ENCODE measurements at places on chromosomes 5 and 9.

DNA sequence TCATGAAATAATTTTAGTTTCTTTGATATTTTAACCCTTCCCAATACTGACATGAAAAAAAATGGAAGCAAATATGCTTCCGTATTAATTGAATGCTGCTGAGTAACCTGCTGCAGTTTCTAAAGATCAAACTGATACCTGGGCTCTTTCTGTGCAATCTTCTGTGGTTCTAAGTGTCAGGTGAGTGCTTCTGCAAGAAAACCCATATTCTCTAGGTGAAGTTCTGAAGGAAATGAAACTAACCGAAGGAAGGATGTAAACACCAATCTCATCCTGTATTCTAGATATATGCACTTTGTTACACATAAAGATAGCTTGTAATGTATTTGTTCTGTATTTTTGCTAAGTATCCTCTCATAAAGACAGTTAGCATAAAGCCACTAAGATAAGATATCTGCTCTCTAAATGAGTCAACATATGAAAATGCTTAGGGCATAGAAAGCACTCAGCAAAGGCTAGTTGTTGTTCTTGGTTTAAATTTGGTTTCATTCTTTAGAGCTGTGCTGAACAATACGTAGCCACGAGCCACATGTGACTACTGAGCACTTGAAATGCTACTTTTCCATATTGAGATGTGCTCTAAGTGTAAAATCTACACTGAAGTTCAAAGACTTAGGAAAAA lies 52.0 kb downstream of the ITGA2 start:
- no peak for DNase-seq

- no peak for DNase-seq
Measured at GRCh38 chr5:61638476-61638875, 306.4 kb downstream of the ZSWIM6 start.

DNA sequence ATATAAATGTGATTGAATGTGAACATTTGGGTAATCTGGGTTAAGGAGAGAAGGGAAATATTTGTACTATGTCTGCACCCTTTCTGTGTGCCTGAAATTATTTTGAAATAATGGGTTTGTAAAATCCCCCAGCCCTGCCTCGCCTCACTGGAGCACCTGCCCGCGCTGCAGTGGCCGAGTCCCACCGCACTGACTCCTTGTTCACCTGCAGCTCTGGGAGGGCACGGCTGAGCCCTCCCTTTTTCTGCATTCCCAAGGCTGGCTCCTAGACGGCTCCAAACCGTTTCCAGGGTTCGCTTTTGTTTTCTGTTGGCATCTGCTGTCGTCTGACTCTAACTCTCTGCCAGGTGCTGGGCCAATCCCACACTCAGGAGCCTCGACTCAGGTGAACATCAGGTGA lies 17.6 kb upstream of the PPP1R26 start:
- no peak for DNase-seq

DNA sequence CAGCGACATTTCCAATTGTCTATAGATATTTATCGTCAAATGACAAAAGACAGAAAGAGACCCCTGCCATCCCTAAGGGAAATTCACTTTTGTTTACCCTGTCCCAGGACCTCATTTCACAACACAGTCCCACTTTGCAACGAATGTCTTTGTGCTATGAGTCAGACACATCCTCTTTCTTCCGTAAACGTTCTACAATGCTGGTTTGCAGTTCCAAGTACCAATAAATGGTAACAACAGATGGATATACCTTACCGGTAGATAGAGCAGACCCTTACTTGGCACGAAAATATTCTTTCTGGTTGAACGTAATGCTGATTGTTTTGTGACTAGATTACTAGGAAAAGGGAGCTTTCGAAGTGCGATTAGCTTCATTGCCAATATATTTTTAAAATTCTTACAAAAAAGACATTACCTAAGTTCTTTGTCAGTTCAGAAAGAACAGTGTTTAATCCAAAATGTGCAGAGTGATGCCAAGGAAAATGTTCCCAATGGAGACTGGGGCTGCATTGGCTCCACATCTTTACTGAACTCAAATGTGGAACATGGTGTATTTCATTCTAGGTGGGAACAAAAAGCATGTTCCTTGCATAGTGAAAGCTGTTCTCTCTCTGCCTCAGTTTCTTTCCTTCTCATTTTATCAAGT lies 202.5 kb upstream of the SLC27A6 start:
- peak; percentile 3 for DNase-seq

DNA sequence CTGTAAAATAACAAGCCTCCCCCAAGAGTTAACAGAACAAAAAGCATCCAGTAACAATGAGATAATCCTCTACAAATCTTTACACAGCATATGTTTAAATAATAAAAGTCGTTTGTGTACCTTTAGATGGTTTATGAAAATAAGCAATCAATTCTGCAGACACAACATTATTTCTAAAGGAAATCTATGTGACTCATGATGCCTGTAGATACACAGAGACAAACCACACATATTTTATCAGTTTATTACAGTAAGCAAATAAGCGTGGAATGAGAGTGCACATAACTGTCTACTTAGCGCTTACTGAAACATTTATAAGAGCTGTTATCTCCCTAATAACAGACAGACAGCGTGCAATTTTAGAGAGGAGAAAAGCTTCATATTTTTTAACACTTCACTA lies 243.6 kb downstream of the AP3B1 start:
- no peak for DNase-seq

DNA sequence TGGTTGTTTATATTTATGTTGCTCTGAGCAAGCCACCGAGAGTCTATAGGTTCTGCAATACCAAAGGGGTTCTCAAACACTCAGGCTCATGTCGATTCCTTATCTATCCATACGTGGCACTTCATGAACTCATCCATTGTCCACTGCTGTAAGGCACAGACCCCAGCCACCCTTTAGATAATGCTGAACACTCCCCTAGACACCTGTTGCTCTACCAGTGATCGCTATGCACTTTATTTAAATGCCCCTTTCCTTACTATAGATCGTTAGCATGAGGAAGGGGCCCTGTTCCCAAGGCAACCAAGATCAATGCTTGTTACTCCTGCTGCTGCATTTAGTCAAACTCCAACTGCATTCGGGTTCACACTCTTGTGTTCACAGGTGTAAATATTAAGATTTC lies 171.9 kb downstream of the PAM start:
- no peak for DNase-seq

- no peak for DNase-seq
Measured at GRCh38 chr5:122981846-122982245, 54.7 kb downstream of the PPIC start.

DNA sequence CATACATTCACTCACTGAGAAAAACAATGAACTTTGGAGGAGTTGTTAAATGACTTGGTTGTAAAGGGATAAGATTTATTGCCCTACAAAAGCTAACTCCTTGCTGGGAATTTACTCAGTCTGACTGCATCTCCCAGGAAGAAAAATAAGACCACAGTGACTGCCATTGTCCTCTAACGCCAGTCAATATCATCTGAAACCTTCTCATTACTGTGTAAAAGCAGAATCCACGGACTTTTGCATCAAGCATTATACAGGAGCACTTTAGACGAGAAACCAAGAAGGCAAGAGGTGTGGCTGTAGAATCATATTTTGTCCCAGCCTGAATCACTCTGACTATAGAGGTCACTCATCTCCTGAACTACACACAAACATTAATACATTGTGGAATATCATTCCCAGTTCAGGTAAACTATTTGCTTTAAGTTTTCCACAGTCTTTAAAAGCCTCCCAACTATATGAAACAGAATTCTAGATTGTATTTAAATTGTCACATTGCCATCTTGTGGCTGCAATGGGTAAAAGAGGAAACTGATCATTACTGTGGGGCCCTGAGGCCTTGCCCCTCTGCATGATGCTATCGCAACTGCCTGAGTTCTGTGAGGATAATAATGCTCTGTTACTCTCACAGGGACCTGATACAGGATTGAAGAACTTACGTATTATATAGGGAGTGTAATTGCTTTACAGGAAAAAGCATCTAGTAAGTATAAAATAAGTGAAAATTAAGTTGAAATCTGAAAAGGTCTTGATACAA lies 142.9 kb downstream of the SLCO4C1 start:
- peak; percentile 66 for DNase-seq

DNA sequence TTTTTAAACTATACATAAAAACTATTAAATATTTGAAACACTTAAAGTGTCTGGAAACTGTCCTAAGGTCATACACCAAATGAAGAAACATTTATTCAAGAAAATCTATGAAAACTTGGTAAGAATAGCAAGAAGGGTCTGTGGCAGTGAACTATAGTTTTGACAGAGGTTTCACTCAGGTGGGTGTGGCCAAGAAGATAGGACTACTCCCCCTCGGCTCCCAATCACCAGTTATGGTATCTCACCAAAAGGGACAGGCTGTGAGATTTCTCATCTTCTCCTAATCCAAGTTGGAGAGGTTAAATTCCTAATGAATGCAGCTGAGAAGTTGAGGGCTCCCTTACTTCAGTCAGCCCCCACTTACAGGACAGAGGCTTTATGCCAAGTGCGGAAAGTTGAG lies 2.9 kb downstream of the ARSK start:
- DNase-seq: no peak

DNA sequence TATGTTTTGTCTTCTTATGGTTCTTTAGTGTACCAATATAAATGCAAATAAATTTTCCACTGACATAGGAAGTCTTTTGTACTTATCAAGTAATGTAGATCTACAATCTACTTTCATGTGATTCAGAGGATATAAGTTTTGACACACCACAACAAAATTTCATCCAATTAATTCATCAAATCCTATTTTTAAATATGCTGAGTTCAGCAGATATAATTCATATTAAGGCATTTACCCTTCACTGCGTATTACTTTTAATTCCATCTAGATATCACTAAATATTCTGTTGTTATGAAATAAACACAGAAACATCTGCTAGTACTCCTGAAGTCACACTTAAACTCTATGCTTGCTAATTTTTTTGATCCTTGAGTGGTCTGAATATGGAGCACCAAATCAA lies 19.8 kb upstream of the ZNF354A start:
- DNase-seq: no peak

DNA sequence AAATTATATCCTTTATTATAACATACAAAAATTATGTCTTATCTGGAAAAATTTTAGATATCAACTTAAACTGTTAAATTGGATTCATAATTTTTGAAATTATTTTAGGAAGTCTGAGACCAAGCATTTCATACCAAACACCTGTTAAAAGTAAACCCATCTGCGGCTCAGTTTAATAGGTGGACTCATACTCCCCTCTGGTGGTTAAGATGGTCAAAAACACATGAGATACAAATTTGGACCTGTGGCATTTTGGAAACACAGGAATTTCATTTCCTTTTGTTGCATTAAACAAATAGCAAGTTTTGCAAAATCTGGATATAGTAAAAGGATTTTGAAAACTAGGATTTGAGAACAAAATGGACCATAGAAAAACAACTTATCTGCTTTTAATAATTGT lies 53.7 kb downstream of the RGMB start:
- DNase-seq: peak; percentile 49

DNA sequence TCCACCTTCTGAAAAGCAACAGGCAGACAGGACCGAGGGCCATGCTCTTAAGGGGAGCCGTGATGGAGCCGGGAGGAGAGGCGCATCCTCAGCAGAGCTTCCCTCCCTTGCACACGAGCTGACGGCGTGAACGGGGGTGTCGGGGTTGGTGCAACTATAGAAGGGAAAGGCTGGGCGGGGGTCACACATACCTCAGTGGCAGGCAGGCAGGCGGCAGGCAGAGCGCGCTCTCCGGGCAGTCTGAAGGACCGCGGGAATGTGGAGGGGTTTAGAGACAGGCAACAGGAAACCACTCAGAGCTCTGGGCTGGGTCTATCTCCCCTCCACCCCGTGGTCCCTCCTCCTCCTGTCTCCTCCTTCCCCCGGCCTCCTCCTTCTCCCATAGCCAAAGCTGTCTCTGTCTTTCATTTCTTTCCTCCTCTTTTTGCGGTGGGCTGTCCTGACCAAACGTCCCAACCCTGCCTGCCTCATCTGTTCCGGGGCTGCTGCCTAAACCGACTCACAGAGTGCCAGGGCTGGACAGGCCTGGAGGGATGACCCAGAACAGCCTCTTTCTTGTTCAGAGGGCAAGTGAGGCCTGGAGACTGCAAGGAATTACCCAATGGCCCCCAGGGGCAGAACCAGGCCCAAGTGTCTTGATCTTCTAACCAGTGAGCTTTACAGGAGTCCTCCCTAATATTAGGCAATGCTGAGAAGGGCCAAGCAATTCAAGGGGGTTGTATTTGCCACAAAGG lies at the start of gene SPARC:
SPARC (minus strand) TSS at position 242 of the 734 bp plus-strand sequence. CDS start 10,727 bp downstream, outside the sequence.
- peak; percentile 81 for DNase-seq

DNA sequence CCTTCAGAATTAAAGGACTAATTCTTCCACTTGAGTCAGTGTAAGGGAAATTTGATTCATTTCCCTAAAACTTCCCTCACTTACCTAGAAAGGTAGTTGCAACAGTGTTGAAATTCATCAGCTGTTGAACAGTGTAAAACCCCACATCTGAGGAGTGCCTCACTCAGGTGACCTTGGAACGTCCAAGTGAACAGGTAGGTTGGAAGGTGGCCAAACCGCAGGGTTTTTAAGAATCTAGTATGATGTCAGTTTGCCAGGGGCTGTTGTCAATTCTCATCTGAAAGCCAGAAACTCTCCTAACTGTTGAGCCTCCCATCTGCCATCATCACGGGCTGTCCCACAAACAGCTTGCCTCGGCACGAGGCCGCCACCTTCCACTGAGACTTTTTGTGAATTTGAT lies 105.7 kb downstream of the TMEM174 start:
- no peak for DNase-seq

DNA sequence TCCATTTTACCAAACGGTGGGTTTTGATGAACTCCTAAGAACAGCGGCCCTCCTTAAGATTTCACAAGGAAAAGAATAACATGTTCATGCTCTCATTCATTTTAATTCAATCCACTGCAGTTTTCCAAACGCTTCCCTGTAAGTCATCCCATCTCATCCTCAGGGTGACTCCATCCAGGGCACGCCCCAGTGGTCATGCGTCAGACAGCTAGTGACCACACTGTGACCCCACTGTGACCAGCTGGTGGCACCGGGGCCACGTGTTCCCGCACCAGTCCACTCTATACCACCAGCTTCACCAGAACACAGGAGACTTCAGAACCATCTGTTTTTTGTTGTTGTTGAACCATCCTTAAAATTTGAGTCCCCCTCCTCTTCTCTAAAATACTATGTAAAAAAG lies 14.3 kb downstream of the ATPSCKMT start:
- no peak for DNase-seq

GRCh38 chr5:95382801-95383200 lies 8.4 kb upstream of the FAM81B start:
- DNase-seq: peak; percentile 20

All from SK-N-DZ (cell line).